ENCODE measurements at places on chromosomes 4 and X.

DNA sequence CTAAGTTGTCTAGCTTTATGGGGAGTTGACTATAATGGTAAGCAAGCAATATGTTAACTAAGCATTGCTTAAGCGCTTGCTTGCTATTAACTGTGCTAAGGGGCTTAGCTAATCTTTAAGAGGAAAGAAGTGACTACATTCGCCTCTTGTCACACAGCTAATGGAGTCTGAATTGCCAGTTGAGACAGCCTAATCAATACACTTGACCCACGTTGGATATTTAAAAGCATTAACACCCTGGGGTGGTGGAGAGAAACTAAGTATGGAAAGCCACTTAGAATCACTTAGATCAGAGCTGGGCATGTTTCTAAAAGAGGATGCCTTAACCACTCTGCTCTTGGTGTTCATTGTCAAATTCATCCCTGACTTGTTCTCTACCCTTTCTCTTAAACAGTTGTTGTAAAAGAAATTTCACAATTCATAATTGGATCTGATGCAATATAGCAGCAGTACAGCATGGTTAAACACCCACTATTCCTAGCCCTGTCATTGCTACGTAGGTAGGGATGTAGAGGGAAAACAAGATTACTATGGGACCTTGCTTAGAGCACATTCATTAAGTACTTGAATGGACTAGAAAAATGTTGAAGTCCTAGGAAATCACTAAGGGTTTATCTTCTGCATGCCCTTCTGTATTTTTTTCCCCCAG lies 3.5 kb downstream of the ZAR1 start:
- DNase-seq: no peak

DNA sequence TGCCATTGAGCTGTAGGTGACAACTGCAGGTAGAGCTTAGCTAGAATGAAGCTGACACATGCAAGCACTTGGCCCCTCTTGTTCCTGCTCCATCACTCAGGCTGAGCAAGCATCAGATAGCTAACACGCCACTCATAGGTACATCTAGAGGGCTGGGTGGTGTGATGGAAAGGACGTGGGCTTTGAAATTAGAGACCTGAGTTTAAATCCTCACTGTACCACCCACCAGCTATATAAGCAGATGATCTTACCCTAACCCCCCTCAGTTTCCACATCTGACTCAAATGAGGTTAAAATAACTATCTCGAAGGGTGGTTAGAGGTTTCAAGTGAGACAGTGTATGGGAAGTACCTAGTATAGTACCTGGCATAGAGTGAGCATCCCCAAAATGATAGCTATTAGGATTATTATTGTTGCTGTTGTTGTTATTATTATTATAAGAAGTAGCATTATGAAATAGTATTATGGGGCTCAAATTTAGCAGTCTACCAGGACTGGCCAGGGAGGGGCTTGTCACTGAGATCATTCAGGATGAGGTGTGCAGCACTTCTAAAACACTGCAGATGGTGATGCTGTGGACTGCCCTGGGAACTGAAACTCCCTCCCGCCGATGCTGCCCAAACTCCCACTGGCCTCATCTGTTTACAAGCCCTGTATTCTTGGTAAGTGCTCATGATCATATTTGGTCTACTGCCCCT lies 59.0 kb downstream of the REELD1 start:
- DNase-seq: no peak

GRCh38 chrX:13828392-13828791 lies 11.5 kb upstream of the GPM6B start:
- no peak for DNase-seq

DNA sequence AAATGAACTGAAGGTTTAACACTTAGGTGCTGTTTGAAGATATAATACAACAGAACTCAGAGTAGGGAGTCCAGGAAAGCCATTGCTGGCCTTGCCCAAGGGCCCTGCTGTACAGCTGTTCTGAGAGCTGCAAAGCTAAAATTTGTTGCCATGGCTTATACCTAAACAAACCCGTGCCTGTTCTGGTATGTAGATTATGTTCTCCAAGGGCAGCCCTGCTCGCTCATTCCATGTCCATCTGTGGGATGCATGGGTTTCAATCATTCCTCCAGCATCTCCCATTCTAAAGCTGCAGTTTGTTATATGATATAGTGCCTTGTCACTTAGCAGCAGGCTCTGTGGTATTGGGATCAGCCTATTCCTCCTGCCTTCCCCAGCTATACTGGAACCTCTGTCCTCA lies 80.8 kb upstream of the BMPR1B start:
- no peak for DNase-seq

DNA sequence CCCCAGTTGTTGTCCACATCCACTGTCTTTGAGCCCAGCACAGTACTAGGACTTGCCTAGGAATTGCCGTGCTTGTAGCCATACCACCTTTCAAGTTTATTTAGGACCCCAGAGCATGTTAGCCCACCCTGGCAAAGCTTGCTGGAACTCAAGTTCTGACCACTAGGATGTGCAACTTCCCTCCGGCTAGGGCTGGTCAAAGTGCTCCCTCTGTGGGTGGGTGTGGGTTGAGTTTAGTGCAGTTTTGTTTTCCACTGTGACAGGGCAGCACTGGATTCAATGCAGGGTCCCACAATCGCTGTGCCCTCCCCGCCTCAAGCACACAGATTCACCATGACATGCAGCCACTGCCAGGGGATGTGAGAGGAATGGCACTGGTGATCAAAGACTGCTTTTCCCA lies 96.0 kb downstream of the RASGEF1B start:
- DNase-seq: no peak
